ENCODE measurements at places on chromosomes 12 and 14. TPM values are rescaled to one million over a fixed set of nuclear protein-coding genes. Genes with fewer than 3 reads are reported as not detected.

GRCh38 chr12:10501030-10501429, 4.7 kb upstream of the EIF2S3B start:
- H3K36me3 ChIP-seq: no peaks in the 10 kb centered on the region
- H3K27me3 ChIP-seq: peaks cover 11% of the 10 kb centered on the region
- no peak overlapping the region for H3K4me3 ChIP-seq
- H3K4me1 ChIP-seq: peaks cover 8% of the 10 kb centered on the region

DNA sequence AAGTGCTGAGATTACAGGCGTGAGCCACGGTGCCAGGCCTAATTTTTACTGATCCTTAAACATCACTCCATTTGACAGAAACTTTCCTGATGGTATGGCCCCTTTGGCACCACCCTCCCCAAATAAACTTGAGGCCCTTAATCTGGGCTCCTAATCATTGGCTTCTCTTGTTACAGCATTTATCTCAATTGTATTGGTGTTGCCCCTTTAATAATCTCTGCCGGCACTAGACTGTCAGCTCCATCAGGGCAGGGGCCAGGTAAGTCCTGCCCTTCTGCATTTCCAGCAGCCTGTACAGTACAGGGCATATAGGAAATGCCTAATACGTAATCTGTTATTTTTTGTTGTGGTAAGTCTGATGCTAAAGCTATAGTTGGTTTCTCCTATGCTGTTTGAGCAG, 1.2 kb upstream of the IFT81 start:
- DNase-seq: no peak
- no peaks in the 10 kb centered on the region for H3K4me1 ChIP-seq
- no peaks in the 10 kb centered on the region for H3K36me3 ChIP-seq
- H3K27me3 ChIP-seq: peaks cover 38% of the 10 kb centered on the region

DNA sequence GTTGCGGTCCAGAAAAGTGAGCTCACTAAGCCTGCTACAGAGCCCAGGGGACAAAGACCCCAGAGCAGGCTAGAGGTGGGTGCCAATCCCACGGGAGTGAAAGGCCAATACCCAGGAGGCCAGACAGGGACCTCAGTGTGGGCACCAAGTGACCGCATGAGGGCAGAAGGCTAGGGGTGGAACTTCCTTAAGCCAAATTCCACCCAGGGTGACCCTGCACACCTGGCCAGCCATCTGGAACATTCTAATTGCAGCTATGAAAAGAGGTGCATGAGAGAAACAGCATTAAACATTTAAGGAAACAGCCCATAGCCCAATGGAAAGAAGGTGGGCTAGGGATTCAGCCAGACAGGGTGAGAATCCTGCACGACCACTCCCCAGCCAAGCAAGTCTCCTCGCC, 19.4 kb downstream of the GLTP start:
- peaks cover 4% of the 10 kb centered on the region for H3K36me3 ChIP-seq
- H3K27ac ChIP-seq: no peak overlapping the region
- no peak for DNase-seq
- H3K4me3 ChIP-seq: no peak overlapping the region
- H3K4me1 ChIP-seq: peaks cover 16% of the 10 kb centered on the region

Gene C12orf50
- 0.07 TPM for total RNA-seq

DNA sequence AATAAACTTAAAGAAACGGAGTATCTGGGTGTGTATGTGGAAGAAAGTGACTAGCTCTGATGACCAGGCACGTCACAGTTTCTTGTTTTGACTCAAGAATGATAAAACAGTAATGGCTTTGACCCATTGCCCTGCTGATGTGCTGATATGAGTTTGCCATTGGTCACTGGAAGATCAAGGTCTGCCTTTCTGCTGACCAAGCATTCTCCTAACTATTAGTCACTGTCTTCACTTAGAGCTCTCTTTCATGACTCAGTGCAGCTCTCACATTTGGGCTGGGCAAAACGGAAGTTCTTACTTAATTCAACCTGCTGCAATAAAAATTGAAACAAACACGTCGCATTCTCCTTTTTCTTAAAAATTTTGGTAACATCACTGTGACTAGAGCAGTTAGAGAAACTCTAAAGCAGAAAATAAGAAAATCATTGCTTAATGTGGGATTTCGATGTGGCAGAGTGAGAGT, 366.7 kb downstream of the BTG1 start:
- H3K4me1 ChIP-seq: peaks cover 17% of the 10 kb centered on the region
- peak; percentile 12 for DNase-seq
- peak overlapping the region; percentile 59 for H3K4me3 ChIP-seq
- H3K27ac ChIP-seq: peak overlapping the region; percentile 11
- peaks cover 3% of the 10 kb centered on the region for H3K27me3 ChIP-seq

Gene KITLG
- total RNA-seq: not detected

Gene NGB
- total RNA-seq: not detected

Gene CPNE6
- not detected for total RNA-seq

DNA sequence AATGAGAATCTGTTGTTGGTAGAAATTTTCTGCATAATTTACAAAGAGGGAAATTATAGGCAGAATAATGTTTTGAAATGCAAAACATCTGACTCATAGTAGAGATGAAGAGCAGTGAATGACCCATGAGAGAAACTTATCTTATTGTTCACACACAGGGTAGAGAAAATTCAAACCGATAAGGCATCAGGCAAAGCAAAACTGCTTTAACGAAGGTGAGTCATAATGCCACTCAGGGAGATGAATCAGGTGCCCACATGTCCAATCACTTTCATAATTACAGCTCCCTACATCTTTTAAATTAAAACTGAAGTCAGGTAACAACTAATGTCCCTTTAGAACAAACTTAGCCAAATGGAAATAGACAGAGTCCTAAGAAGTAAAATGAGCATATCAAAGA, 265.6 kb upstream of the GARIN6 start:
- no peaks in the 10 kb centered on the region for H3K27me3 ChIP-seq
- no peak for DNase-seq
- no peak overlapping the region for H3K4me3 ChIP-seq
- no peaks in the 10 kb centered on the region for H3K4me1 ChIP-seq
- H3K36me3 ChIP-seq: no peaks in the 10 kb centered on the region
- no peak overlapping the region for H3K27ac ChIP-seq

Gene PPP4R4
- total RNA-seq: 2.2 TPM

Gene NOXRED1
- total RNA-seq: 0.91 TPM

GRCh38 chr14:90381999-90382451, 14.8 kb upstream of the CALM1 start:
- H3K4me1 ChIP-seq: no peaks in the 10 kb centered on the region
- no peaks in the 10 kb centered on the region for H3K36me3 ChIP-seq
- H3K4me3 ChIP-seq: no peak overlapping the region
- no peak overlapping the region for H3K27ac ChIP-seq
- no peak for DNase-seq

DNA sequence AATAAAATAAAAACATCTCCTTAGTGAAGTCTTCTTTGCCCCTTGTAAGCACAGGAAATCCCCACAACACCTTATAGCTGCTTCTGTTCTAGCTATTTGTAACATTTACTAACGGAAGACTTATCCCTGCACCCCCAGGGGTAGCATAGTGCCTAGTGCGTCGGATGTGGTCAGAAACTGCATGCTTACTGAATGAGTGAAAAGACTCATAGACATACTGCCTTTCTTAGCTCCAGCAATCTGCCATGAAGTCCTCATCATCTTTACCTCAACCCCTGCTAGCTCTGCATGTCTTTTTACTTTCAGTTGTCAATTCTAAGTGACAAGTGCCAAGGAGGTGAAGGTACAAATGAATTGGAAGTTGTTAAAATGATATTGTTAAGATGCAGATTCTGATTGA, 12.9 kb downstream of the RIOX1 start:
- DNase-seq: no peak
- no peak overlapping the region for H3K4me3 ChIP-seq
- no peaks in the 10 kb centered on the region for H3K36me3 ChIP-seq
- no peak overlapping the region for H3K27ac ChIP-seq
- no peaks in the 10 kb centered on the region for H3K27me3 ChIP-seq

DNA sequence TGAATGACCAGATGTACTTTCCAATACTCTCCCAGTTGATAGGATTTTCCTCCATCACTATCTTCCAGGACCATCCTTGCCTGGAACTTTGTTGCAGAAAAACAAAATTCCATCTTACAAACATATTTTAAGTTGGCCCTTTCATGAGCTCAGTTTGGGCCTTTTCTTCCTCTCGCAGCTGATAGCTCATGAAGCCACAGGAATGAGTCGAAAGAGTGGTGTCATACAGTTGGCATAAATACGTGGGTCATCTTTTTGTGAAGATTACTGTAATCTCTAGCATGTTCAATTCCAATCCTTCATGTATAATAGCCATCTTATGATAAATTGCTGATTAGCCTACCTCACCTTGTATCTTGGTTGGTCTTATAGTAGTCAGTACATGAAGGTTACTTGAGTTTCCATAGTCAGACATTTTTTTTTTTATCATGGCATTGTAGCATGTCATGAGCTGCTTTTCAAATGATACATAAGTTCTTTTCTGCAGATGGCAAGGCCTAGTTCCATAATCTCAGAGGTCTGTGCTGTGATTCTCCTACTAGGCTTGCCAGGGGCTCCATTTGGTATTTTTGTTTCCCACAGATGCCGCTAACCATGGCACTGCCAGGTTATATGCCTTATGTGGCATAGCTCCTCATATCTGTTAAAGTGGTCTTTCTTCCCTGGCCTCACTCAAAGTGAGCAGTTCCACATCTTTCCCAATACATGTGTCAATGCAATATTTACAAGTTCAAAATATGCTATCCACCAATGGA, 380.6 kb upstream of the DCN start:
- no peaks in the 10 kb centered on the region for H3K27me3 ChIP-seq
- peaks cover 14% of the 10 kb centered on the region for H3K4me1 ChIP-seq
- no peak for DNase-seq
- H3K27ac ChIP-seq: no peak overlapping the region

GRCh38 chr14:33127531-33127930, 188.9 kb downstream of the NPAS3 start:
- no peak overlapping the region for H3K4me3 ChIP-seq
- H3K36me3 ChIP-seq: no peaks in the 10 kb centered on the region
- no peak overlapping the region for H3K27ac ChIP-seq

- H3K4me1 ChIP-seq: peaks cover 5% of the 10 kb centered on the region
- H3K27me3 ChIP-seq: peaks cover 4% of the 10 kb centered on the region
- H3K36me3 ChIP-seq: no peaks in the 10 kb centered on the region
- no peak overlapping the region for H3K27ac ChIP-seq
- DNase-seq: no peak
- no peak overlapping the region for H3K4me3 ChIP-seq
Measured at GRCh38 chr14:77659831-77660230, 43.4 kb upstream of the SPTLC2 start.

- no peaks in the 10 kb centered on the region for H3K36me3 ChIP-seq
- H3K27me3 ChIP-seq: no peaks in the 10 kb centered on the region
- no peak overlapping the region for H3K4me3 ChIP-seq
- H3K27ac ChIP-seq: no peak overlapping the region
Measured at GRCh38 chr12:70756118-70756517, 118.9 kb upstream of the PTPRB start.

Gene ANKRD33
- total RNA-seq: not detected

Gene TAS2R50
- total RNA-seq: 1.7 TPM

DNA sequence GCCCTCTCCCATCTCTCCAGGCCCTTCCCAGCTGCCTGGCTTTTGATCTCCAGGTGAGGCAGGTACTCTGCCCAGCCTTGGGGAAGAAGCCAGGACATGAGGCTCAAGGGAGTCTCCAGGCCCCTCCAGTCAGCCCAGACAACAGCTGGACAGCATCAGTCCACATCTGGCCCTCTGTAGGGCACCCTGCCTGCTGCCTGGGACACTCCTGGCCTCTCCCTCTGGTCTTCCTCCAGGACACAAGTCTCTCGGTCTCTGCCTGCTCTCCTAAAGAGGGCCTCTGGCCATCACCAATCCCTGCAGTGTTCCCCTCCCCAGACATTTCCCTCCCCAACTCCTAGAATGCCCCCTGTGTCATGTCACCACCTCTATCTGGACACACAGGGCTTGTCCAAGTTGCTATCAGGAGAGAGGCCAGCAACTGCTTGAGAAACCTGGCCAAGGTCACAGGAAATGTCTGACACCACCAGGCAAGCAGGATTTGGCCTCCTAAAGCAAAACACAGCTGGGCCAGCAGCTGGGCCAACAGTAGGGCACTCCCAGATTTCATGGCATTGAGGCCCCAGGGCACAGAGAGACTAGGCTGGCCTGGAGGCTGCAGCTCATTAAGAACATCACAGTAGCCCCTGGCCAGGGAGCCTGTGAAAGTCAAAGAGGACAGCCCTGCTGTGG, 29.0 kb downstream of the LTBP2 start:
- H3K27me3 ChIP-seq: peaks cover 5% of the 10 kb centered on the region
- no peaks in the 10 kb centered on the region for H3K36me3 ChIP-seq
- H3K4me3 ChIP-seq: no peak overlapping the region
- peaks cover 46% of the 10 kb centered on the region for H3K4me1 ChIP-seq
- DNase-seq: no peak

Gene KRT72
- total RNA-seq: not detected

Gene ADAM20
- total RNA-seq: 0.61 TPM

GRCh38 chr14:105294142-105294597, 6.6 kb downstream of the BRF1 start:
- H3K4me3 ChIP-seq: peak overlapping the region; percentile 76
- peaks cover 9% of the 10 kb centered on the region for H3K36me3 ChIP-seq
- H3K4me1 ChIP-seq: peaks cover 44% of the 10 kb centered on the region
- DNase-seq: peak; percentile 73

Gene P2RX2
- total RNA-seq: not detected

Gene MYH6
- 0.59 TPM for total RNA-seq

Gene LHX5
- total RNA-seq: not detected

DNA sequence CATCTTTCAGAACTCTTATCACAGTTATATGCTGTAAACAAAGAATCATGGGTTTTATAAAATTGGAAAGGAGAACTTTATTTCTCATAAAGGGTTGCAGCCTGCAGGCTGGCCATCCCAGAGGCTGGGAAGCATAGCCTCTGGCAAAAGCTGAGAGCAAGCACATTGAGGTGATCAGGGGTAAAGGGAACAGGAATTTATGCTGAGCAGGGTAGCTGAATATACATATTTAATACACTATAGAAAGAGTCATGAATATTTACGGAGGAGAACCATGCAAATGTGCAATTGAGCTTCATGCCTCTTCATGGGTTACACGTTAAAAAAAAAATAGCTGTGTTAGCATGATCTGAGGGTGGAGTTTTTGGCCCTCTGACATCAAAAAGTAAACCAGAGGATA, 653.3 kb downstream of the NRXN3 start:
- H3K27me3 ChIP-seq: no peaks in the 10 kb centered on the region
- no peaks in the 10 kb centered on the region for H3K36me3 ChIP-seq
- H3K4me1 ChIP-seq: no peaks in the 10 kb centered on the region
- H3K4me3 ChIP-seq: no peak overlapping the region
- DNase-seq: no peak
- no peak overlapping the region for H3K27ac ChIP-seq

DNA sequence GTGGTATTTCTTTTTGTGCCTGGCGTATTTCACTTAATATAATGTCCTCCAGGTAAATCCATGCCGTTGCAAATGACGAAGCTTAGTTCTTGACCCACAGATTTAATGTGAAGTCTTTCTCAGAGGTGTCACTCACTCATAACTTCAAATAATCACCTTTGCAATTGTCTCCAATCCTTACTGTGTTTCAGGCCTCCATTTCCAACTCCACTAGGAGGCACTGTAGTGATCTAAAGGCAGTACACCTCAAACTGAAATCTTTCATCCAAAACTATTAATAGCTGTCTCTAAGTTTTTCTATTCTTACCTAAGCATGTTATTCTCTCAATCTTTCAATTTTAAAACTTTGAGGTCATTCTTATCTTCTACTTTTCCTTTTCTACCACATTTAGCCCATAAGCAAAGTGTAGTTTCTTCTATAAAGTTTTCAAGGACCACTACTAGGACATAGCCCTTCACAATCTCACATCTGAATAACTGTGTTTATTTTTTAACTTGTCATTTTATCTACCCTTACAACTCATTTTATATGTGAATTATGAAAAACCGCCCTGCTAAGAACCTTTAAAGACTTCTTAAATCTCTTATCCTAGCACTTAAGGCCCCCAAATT, 25.5 kb upstream of the FBXO34 start:
- no peak for DNase-seq
- H3K27me3 ChIP-seq: peaks cover 40% of the 10 kb centered on the region
- no peak overlapping the region for H3K4me3 ChIP-seq
- no peaks in the 10 kb centered on the region for H3K36me3 ChIP-seq
